Activated T-helper 17 cell treated with anti-CD3 and anti-CD28 coated beads, Interleukin-2, amount 50 U/mL, for 72 hours (primary cell): ENCODE measurements at places on chromosomes 1 and 21.

DNA sequence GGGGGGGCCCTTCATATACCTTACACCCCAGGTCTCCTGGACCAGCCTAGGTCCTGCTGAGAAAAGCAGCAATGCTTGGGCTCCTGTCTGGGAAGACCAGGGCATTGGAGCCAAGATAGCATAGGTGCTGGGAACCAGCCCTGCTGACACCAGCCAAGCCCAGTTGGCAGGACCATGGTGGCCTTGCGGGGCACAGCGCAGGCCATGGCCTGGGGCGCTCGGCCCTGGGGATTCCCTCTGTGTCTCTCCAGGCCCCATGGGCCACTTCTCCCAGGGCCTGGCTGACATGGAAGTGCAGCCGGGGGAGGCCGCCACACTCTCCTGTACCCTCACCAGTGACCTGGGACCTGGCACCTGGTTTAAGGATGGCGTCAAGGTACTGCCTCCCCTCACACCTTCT lies 23.3 kb downstream of the IGFN1 start:
- no peaks in the 10 kb centered on the region for H3K4me1 ChIP-seq
- no peaks in the 10 kb centered on the region for H3K36me3 ChIP-seq
- H3K27ac ChIP-seq: no peak overlapping the region
- ATAC-seq: no peak
- no peak overlapping the region for H3K4me3 ChIP-seq

- H3K36me3 ChIP-seq: no peaks in the 10 kb centered on the region
- H3K4me1 ChIP-seq: peaks cover 7% of the 10 kb centered on the region
- H3K27me3 ChIP-seq: peaks cover 49% of the 10 kb centered on the region
- peak; percentile 84 for ATAC-seq
Measured at GRCh38 chr1:151720974-151721787, at the start of gene RIIAD1. Gene RIIAD1 (plus strand): TSS chr1:151721522. CDS start chr1:151721537, 15 bp downstream.

GRCh38 chr1:167342846-167343245 lies 122.2 kb downstream of the POU2F1 start:
- no peaks in the 10 kb centered on the region for H3K27me3 ChIP-seq
- H3K36me3 ChIP-seq: peaks cover 12% of the 10 kb centered on the region
- no peak overlapping the region for H3K27ac ChIP-seq
- H3K4me1 ChIP-seq: peaks cover 4% of the 10 kb centered on the region
- no peak overlapping the region for H3K4me3 ChIP-seq

- no peaks in the 10 kb centered on the region for H3K27me3 ChIP-seq
- ATAC-seq: no peak
- H3K36me3 ChIP-seq: no peaks in the 10 kb centered on the region
- H3K4me3 ChIP-seq: no peak overlapping the region
- H3K4me1 ChIP-seq: no peaks in the 10 kb centered on the region
Measured at GRCh38 chr1:245094954-245095353, 59.8 kb upstream of the KIF26B start.

- H3K27ac ChIP-seq: peak overlapping the region; percentile 55
- H3K36me3 ChIP-seq: no peaks in the 10 kb centered on the region
- peaks cover 14% of the 10 kb centered on the region for H3K4me1 ChIP-seq
- H3K4me3 ChIP-seq: peak overlapping the region; percentile 22
Measured at GRCh38 chr1:194225821-194226220, 1039.4 kb upstream of the B3GALT2 start.

DNA sequence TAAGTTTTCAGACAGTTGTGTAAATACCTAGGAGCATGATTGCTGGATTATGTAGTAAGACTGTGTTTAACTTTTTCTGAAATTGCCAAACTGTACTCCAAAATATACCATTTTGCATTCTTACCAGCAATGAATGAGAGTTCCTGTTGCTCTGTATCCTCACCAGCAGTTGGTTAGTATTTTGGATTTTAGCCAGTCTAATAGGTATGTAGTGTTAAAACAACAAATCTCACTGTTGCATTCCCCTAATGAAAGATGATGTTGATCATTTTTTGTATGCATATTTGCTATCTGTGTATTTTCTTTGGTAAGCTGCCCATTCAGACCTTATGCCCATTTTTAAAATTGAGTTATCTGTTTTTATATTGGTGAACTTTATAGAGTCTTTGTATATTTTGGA lies 89.9 kb downstream of the RASAL2 start:
- H3K36me3 ChIP-seq: no peaks in the 10 kb centered on the region
- H3K27me3 ChIP-seq: no peaks in the 10 kb centered on the region
- H3K4me3 ChIP-seq: no peak overlapping the region
- H3K27ac ChIP-seq: no peak overlapping the region
- ATAC-seq: no peak
- H3K4me1 ChIP-seq: no peaks in the 10 kb centered on the region

DNA sequence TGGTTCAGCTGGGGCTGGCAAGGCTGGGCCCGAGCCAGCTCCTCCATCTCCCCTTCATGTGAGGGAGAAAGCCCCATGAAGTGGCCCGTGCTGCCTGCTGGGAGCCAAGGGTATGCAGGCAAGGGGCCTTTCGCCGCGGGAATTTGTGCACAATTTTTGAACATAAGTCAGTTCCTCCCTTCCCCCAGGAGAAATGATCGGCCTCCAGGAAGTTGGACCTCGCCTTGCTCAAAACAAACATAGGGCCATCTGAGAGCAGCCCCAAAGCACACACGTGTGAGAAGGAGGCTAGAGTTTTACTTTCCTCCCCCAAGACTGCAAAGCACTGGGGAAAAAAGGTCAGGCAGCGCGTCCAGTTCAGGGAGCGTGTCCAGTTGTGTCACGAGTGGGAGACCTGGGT lies 64.7 kb downstream of the PRDM16 start:
- H3K4me3 ChIP-seq: no peak overlapping the region
- H3K36me3 ChIP-seq: no peaks in the 10 kb centered on the region
- no peak for ATAC-seq

- no peaks in the 10 kb centered on the region for H3K4me1 ChIP-seq
- H3K27me3 ChIP-seq: peaks cover 41% of the 10 kb centered on the region
- no peak overlapping the region for H3K4me3 ChIP-seq
- no peak for ATAC-seq
- H3K27ac ChIP-seq: no peak overlapping the region
- no peaks in the 10 kb centered on the region for H3K36me3 ChIP-seq
Measured at GRCh38 chr1:33683913-33684312, 180.0 kb upstream of the HMGB4 start.

GRCh38 chr1:205589618-205590456 lies 42.0 kb downstream of the ELK4 start:
- no peak overlapping the region for H3K4me3 ChIP-seq
- H3K27me3 ChIP-seq: no peaks in the 10 kb centered on the region
- H3K36me3 ChIP-seq: no peaks in the 10 kb centered on the region
- H3K4me1 ChIP-seq: peaks cover 8% of the 10 kb centered on the region
- no peak overlapping the region for H3K27ac ChIP-seq
- no peak for ATAC-seq
